ENCODE measurements at places on chromosomes 6 and 20.

GRCh38 chr6:17865798-17866725 lies 121.4 kb downstream of the KIF13A start:
- no peak for DNase-seq

DNA sequence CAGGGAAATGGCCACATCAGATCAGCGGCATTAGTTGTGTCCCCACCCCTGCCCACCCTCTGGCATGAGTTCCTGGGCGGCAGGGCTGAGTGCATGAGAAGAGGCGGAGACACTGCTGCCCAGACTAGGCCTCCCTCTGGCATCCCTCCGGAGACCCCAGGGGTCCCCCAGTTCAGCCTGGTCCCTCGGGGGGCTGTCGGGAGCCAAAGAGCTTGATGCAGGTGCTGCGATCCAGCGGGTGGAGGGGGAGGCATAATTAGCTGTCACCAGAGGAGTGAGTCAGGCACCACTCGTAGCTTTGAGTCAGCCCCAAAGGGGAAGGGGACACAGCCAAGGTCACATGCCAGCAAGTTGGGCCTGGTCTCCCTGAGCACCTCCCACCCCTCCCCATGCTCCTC lies 34.5 kb downstream of the DLGAP4 start:
- no peak for DNase-seq

DNA sequence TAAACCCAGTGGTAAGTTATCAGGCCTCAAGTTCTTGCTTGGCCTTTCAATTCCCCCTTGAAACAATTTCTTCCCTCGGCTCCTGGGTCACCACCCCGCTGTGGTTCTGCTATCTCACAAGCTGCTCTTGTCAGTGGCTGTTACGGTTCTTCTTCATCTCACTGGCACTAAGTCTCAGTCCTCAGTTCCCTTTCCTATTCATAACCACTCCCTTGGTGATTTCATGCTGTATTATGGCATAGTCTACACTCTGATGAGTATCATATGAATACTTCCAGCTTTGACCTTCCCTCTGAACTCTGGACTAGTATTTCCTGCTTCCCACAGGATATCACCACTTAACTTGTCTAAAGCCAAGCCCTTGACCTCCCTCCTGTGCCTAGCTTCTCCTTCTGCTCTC lies 7.9 kb downstream of the TAAR1 start:
- DNase-seq: no peak

DNA sequence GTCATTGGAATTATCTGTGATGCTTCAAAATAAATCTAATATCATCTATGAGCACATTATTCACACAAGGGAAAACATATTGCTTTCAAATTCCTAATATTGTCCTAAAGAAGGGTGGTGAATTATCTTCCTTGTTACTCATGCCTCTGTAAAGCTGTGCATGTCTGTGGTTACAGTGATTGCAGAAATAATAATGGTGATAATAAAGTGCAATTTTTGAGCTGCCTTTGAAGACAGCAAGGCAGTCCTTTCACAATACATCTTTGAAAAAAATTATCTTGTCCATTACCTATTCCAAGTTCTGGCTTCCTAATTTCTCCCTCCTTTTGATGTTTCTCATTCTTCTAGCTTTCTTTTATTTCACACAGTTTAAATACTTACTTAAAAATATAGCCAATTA lies 442.1 kb upstream of the EYS start:
- DNase-seq: no peak
